ENCODE measurements at places on chromosomes 2 and 18. TPM values are rescaled to one million over a fixed set of nuclear protein-coding genes. Genes with fewer than 3 reads are reported as not detected.
A peak's percentile ranks its signal among the peaks of the same experiment; 100 is the strongest.

AFF3 gene
- 1.5 TPM for polyA plus RNA-seq

FAM124B gene
- 0.92 TPM for polyA plus RNA-seq

GRCh38 chr2:150858382-150858781 is 370.9 kb upstream of the RND3 start:
- no peaks in the 10 kb centered on the region for H3K36me3 ChIP-seq
- no peak overlapping the region for H3K27ac ChIP-seq
- H3K4me1 ChIP-seq = no peaks in the 10 kb centered on the region
- DNase-seq = no peak

GRCh38 chr2:104857262-104858005 is 3.5 kb downstream of the POU3F3 start:
- peak; percentile 20 for DNase-seq
- H3K4me3 ChIP-seq = no peak overlapping the region
- peaks cover 20% of the 10 kb centered on the region for H3K4me1 ChIP-seq
- H3K27ac ChIP-seq = no peak overlapping the region
- H3K27me3 ChIP-seq = peaks cover 83% of the 10 kb centered on the region
- H3K36me3 ChIP-seq = no peaks in the 10 kb centered on the region

DNA sequence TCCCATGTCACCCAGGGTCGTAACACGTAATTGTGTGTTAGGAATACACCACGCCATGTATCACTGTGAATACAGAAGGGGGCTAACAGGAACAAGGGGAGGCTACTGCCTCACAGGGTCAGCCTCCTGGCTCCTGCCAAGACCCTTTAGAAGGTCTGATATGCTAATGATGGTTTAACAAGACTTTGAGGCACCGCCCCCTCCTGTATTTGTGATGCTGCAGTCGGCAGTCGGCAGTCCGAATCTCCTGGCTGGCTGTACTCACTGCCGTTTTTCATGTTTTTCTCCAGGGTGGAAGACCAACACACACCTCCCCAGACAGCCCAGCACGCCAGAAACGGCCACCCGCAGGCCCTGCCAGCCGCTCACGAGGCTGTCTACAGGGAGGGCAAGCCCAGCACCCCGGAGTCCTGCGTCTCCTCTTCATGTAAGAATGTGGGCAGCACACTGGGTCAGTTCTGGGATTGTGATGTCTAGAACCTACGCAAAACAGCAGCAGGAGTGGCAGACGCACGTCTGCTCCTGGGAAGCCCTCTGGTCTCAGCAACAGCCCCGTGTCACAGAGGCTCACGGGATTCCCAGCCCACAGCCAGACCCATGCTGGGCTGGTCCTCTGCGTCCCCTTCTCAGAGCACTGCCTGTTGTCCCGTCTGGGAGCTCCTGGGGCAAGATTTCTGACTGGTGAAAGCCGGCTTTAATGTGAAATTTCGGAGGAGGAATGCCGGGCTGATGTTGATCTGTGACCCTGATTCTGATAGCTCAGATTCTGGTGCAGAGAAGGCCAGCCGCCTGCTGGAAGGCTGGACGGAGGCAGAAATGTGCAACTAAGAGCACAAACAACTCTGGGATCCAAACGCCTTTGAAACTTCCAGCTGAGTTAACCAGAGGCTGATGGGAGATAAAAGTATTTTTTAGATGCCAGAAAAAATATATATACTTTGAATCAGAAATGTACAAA is 39.7 kb upstream of the B3GNT7 start:
- no peak overlapping the region for H3K4me3 ChIP-seq
- H3K4me1 ChIP-seq = peaks cover 8% of the 10 kb centered on the region
- H3K36me3 ChIP-seq = peaks cover 3% of the 10 kb centered on the region
- no peaks in the 10 kb centered on the region for H3K27me3 ChIP-seq
- DNase-seq = peak; percentile 39

- no peaks in the 10 kb centered on the region for H3K27me3 ChIP-seq
- no peak for DNase-seq
- no peak overlapping the region for H3K4me3 ChIP-seq
- no peak overlapping the region for H3K27ac ChIP-seq
- no peaks in the 10 kb centered on the region for H3K36me3 ChIP-seq
- H3K4me1 ChIP-seq = no peaks in the 10 kb centered on the region
Observed at GRCh38 chr2:216016581-216016980, 3.2 kb upstream of the MREG start.

AKAIN1 gene
- not detected for polyA plus RNA-seq

DNA sequence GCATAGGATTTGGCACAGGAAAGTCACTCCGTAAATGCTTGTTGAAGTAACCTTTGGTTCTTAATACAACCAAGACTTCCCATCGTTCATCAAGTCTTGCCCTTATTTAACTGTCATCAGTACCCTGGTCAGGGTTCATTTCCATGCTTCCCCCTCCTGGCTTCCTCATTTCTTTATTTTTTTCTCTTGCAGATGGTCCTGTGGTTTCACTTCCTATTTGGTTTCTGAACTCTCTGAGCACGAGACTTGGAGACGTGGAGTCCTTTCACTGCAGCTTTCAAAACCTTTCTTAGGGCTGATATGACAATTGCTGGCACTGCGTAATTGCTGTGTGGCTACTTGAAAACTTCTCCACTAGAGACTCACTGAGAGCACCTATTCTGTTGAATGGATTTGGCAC is 59.9 kb upstream of the PID1 start:
- no peaks in the 10 kb centered on the region for H3K27me3 ChIP-seq
- peak; percentile 41 for DNase-seq
- peaks cover 7% of the 10 kb centered on the region for H3K4me1 ChIP-seq
- no peak overlapping the region for H3K27ac ChIP-seq
- no peak overlapping the region for H3K4me3 ChIP-seq

DNA sequence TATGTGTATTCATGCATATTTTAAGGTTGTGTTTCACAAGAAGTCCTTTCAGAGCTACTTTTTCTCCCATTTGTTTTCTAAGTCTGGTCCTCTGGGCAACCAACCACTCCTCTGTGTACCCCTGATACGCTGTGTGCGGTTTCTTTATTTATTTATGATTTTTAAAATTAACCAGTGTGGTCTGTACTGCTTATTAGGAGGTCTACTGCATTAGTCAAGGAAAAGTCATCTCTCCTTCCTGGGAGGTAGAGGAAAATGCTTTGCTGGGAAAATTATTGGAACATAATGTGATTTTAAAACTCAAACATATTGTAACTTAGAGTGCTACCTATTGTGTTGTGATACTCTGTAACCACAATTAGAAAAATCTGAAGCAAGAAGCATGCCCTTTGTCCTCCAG is 1404.3 kb downstream of the SUCLG1 start:
- H3K4me1 ChIP-seq = no peaks in the 10 kb centered on the region
- H3K36me3 ChIP-seq = no peaks in the 10 kb centered on the region
- no peak overlapping the region for H3K27ac ChIP-seq

- no peak overlapping the region for H3K4me3 ChIP-seq
- no peak overlapping the region for H3K27ac ChIP-seq
- no peaks in the 10 kb centered on the region for H3K4me1 ChIP-seq
- no peaks in the 10 kb centered on the region for H3K36me3 ChIP-seq
Observed at GRCh38 chr2:25497229-25497917, 155.6 kb upstream of the DNMT3A start.

SLC19A3 gene
- 0.43 TPM for polyA plus RNA-seq

- no peak overlapping the region for H3K27ac ChIP-seq
- peaks cover 4% of the 10 kb centered on the region for H3K4me1 ChIP-seq
- no peak for DNase-seq
- H3K27me3 ChIP-seq = no peaks in the 10 kb centered on the region
Observed at GRCh38 chr2:25972049-25972823, 10.1 kb downstream of the KIF3C start.

- H3K4me1 ChIP-seq = no peaks in the 10 kb centered on the region
- H3K4me3 ChIP-seq = no peak overlapping the region
- H3K36me3 ChIP-seq = no peaks in the 10 kb centered on the region
Observed at GRCh38 chr18:37535968-37536367, 29.6 kb downstream of the CELF4 start.

DNA sequence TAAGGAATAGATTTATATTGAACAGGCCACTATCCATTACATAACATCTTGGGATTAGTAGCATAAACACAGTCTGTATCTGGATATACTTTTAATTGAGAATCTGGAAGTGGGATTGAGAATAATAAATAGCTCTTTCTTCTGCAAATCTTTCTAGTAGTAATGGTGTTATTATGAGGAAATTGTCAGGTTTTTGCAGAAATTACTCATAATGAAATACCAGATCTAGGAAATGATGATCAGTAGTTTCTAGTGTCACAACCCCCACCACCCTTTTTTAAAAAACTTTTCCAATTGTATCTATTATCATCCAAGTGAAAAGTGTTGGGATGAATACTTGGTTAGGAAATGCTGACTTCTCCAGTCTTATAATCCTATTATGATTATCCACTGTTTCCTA is 18.7 kb downstream of the NBEAL1 start:
- no peak overlapping the region for H3K27ac ChIP-seq
- H3K36me3 ChIP-seq = no peaks in the 10 kb centered on the region
- DNase-seq = no peak
- no peak overlapping the region for H3K4me3 ChIP-seq
- H3K4me1 ChIP-seq = peaks cover 28% of the 10 kb centered on the region
- H3K27me3 ChIP-seq = no peaks in the 10 kb centered on the region

DNA sequence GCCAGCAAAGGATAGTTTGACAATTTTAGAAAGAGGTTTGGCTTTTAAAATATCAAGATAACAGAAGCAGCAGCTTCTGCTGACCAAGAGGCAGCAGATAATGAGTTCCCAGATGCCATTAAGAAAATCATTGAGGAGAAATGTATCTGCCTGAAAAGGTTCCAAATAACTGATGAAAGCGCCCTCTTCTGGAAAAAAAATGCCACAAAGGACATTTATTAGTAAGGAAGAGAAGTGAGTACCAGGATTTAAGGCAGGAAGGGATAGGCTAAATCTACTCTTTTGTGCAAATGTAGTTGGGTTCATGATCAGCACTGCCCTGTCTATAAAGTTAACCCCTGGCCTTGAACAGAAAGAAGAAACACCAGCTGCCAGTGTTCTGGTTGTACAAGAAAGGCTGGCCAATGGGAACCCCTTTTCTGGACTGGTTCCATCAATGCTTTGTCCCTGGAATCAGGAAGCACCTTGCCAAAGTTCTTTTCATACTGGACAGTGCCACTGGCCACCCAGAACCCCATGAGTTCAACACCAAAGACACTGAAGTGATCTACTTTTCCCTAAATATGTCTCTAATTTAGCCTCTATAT is 40.6 kb downstream of the DHX57 start:
- H3K36me3 ChIP-seq = peaks cover 70% of the 10 kb centered on the region
- H3K27me3 ChIP-seq = no peaks in the 10 kb centered on the region
- no peak for DNase-seq
- peak overlapping the region; percentile 22 for H3K27ac ChIP-seq
- no peak overlapping the region for H3K4me3 ChIP-seq

HRH4 gene
- polyA plus RNA-seq = not detected

CD28 gene
- polyA plus RNA-seq = 0.15 TPM

- no peak for DNase-seq
- H3K4me1 ChIP-seq = peaks cover 5% of the 10 kb centered on the region
- H3K27ac ChIP-seq = no peak overlapping the region
- H3K36me3 ChIP-seq = no peaks in the 10 kb centered on the region
- H3K4me3 ChIP-seq = no peak overlapping the region
Observed at GRCh38 chr2:31232586-31232985, 1.4 kb upstream of the EHD3 start.

DNA sequence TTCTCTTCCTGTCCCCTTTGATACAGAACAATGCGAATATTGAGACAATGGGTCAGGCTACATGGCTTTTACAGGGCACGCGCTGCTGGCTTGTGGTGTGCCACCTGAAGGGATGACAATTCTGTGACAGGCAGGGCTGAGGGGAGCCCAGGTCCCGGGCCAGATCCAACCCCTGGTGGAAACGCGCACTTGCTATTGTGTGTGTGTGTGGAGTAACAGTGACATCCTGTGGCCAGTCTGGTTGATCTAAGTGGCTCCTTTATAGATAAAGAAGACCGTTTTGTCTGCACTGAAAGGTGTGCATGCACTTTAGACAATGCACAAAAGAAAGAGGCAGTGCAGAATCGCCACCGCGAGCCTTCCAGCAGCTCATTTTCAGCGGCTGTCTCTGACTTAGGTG is 273.6 kb downstream of the HRH4 start:
- no peaks in the 10 kb centered on the region for H3K36me3 ChIP-seq
- H3K4me1 ChIP-seq = no peaks in the 10 kb centered on the region
- no peak overlapping the region for H3K27ac ChIP-seq
- no peaks in the 10 kb centered on the region for H3K27me3 ChIP-seq
